NCI-H1930 (cell line): ENCODE measurements at places on chromosomes 2 and 18.

DNA sequence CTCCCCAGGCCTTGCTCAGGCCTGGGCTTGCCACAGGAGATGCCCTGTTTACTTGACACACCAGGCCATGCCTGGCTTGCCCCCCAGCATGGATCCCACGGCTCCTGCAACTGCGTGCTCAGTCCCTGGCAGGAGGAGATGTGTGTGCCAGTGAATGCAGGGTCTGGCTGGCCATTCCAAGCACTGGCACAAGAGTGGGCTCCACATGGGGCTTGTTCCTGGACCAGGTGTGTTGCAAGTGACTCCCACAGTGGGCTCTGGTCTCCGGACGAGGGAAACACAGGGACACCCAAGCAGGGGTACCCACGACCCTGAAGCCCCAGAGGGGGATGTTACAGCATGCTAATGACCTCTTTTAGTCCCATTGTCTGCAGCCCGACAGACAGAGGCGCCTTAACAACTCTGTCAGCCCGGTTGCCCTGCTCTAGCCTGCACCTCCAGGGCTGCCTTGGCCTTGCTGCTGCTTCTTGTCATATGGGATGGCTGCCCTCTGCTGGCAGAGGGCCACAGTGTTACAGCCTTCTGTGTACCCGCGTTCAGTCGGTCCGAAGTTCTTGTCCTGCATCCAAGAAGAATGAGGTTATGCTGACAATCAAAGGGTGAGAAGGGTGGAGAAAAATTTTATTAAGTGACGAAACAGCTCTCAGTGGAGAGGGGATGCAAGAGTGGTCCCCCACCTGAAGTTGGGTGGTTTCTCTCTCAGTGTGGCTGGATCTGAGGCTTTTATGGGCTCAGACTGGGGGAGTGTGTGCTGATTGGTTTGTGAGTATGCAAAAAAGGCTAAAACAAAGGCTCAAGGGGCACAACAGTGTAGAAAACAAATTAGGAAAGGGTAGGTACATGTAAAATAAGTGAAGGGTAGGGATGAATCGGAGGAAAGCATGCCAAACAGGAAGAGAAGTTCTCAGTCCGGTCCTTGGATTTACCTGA is 180.4 kb downstream of the MBD5 start:
- DNase-seq = no peak

DNA sequence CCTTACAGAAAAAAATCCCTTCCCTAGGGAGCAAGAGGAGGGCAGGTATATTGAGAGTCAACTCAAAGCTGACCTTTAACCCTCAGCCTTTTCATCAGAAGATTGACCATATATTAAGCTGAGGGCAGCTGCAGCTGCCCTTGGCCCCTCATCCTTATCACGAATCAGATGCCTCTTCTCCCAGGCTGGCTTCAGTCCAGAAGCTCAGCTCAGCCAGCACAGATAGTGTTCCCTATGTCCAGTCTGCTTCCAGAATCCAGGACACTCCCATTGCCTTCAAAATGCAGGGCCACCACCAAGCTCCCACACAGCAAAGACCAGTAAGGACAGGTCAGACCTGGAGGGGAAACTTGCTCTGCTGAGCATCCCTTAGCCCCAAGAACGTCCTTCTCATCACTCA is 146.1 kb downstream of the BCL11A start:
- DNase-seq = no peak

DNA sequence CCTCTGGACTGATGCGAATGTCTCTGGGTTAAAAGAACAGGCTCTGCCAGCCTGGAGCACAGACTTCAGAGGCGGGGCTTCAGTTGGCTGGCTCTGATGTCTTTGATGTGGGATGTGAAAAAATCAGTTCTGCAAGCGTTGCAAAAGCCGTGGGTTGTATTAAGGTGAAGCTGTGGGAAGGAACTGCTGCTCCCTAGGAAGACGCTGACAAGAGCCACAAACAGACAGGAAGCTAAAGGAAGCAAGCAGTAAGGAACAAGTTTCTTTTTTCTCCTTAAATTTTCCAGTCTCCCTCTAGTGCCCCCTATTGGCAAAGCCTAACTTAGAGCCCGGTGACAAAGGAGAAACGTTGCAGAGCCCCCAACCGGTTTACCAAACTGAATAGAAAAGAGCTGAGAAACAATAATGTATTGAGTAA is 239.0 kb downstream of the CCDC178 start:
- no peak for DNase-seq

GRCh38 chr2:149200109-149200520 is 130.3 kb upstream of the LYPD6 start:
- DNase-seq = no peak

DNA sequence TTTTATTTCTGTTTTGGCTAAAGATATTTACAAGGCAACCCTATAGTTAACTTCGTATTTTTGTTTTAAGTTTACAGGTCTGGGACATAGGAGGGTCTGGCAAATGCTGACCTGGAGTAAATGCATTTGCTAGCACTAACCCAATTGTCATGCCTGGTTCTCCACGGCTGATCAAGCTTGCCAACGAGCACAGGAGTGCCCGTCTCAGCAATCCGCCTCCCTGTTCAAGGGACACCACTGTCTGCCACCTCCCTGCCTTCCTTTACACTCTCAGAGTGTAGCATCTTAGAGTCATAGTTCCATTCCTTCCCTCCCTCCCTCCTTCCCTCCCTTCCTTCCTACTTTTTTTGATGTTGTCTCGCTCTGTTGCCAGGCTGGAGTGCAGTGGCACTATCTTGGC is 104.6 kb downstream of the PLEKHM3 start:
- no peak for DNase-seq

- DNase-seq = peak; percentile 58
Measured at GRCh38 chr2:216519154-216519762, 20.6 kb downstream of the RPL37A start.

- DNase-seq = no peak
Measured at GRCh38 chr2:219650426-219651248, 23.2 kb downstream of the SLC4A3 start.

- no peak for DNase-seq
Measured at GRCh38 chr2:15246870-15247269, 314.3 kb downstream of the NBAS start.

DNA sequence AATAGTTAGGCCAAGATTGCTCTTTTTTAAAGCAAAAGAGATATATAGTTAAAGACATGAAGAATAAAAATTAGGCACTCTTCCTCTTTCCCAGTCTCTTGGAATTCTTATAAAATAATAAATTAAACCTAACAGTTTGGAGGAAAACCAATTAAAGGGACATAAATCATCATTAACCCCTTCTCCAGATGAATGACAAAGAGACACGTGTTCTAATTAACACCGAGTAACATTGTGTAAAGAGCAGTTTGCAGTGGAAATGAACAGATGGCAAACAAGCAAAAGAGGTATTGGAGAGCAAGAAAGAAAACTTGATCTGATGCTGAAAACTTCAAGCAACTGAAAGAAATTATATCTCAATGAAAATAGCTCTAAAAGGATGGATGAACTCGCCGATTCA is 48.4 kb downstream of the BCL2 start:
- DNase-seq = no peak

DNA sequence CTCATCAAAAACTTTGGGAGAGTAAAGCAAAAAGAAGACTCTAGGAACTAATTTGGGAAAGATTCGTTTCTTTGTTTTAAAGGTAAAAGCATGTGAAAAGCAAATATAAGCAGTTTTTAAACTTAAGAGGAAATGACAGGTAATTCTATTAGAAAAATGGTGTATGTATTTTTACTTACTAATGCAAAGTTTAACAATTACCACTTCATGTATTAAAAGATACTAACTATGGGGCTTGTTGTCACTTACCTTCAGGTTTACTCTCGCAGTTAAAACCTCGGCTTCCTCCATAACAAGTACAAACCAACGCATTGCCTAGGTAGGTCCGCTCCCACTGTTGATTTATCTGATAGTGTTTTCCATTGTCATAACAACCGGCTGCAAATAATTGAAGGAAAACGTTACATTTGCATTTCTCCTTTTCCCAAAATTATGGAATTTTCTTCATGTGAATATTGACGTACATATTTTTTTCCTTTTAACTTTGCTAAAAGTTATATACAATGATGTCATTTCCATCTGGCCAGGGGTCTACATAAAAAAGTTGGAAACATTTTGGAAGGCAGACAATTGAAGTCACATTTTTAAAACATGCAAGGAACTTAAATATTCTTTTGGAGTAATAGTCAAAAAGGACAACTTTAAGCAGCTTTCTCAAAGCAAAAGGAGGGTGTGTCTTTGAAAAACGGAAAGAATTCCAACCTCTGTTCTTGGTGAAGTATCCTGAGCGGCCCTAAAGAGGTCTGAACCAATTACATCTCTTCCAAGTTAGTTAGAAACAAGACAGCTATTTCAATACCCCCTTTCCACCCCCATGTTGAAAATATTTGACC is 1.2 kb downstream of the FN1 start:
- DNase-seq = no peak

- peak; percentile 12 for DNase-seq
Measured at GRCh38 chr2:46769809-46770208, 145.8 kb downstream of the MCFD2 start.

GRCh38 chr18:55543130-55543704 is 44.8 kb downstream of the TCF4 start:
- DNase-seq = peak; percentile 50

DNA sequence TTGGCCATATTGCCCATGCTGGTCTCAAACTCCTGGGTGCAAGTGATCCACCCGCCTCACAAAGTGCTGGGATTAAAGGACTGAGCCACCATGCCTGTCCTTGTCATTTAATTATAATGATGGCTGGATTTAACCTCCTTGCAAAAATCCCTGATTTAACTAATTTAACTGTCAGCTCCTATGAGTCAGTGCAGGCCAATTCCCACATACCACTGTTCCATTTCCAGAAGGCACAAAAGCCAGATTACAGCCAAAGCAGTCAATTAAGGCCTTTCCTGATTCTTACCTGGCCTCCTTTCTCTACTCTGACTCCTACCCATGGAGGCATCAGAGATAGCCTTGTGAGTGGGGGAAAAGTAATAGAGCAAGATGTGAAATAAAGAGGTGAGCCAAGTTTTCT is 12.3 kb upstream of the SLC35F5 start:
- DNase-seq = no peak
